ENCODE measurements at places on chromosomes 12 and 14.

DNA sequence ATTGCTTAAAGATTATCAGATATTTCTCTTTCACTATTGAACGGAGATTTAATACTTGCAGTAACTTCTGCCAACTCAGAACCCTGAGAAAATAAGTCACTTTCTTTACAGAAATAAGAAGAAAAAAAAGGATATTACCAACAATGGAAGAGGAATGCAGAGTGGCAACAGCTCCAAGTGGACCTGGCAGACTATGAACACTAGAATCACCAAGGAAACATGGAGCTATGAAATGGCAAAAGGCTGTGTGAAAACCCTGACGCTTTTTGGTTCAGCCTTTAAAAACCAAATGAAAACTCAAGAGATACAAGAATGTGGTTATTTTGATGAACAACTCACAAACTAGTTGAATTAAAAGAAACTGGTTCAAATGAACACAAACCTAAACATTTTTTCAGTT, 17.7 kb downstream of the DTD2 start:
- DNase-seq: no peak

DNA sequence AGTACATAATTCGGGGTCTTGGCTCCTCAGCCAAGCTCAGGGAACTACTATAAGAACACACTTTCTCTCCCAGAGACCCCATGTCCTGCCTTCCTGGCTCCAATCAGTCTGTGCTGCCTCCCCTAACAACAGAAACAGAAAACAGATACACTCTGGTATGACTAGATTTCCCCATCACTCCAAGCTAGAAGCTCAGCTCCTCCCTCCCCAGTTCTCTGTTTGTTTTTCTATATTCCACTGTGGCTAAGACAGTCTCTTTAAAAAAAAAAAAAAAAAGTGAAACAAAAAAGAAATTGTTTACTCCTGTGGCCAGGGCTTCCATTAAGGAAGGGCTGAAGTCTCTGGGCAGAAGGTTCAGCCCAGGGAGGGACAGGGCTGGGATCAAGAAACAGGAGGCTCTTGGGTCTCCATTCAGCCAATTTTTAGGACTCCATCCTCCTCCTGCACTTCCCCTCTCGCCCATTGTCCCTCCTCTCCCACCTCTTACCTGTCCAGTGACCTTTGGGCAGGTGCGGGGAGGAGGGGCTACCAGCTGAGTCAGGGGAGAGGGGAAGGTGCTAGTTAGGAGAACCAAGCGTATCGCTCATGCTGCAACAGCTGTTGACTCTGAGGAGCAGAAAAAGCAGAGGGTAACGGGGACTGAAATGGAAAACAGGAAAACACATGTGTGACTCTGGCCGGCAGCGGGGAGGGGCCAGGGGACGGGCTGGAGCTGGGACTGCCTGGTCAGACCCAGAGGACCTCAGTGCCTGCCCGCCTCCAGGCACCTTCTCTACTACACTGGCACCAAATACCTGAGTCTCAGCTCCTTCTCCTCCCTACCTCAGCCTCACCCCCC, 4.1 kb upstream of the SLC7A7 start:
- no peak for DNase-seq

- no peak for DNase-seq
These were observed 34.9 kb upstream of the JDP2 start for GRCh38 chr14:75392686-75393641.

DNA sequence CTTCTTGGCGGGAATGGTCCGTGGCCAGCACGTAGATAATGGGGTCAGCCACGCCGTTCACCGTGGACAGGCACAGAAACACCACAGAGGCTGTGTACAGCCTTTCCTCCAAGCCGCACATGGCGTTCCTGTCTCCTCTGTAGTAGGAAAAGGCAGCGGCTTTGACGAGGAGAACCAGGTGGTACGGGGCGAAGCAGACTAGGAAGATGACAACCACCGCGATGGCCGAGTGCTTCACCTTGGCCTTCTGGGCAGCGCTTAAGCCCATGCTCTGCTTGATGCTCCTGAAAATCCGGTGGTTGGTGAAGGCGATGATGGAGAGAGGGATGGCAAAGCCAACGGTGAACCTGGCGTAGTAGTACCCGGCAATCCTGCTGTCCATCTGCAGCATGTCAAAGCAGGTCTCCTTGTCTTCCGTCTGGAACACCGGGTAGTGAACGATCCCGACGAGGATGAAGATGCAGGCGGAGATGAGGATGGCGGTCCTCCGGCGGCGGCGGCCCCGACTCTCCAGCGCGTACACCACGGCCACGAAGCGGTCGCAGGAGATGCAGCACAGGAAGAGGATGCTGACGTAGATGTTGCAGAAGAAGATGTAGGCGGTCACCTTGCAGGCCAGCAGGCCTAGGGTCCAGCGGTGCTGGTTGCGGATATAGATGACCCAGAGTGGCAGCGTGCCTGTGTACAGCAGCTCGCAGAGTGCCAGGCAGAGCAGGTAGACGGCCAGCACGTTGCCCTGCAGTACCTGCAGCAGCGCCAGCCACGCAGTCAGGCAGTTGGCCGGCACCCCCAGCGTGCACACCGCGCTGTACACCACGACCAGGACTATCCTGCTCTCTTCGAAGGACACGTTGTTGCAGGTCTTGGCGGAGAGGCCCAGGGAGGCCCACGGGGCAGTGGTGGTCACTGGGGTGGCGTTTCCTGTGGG, 13.8 kb downstream of the GPR132 start:
- DNase-seq: no peak

DNA sequence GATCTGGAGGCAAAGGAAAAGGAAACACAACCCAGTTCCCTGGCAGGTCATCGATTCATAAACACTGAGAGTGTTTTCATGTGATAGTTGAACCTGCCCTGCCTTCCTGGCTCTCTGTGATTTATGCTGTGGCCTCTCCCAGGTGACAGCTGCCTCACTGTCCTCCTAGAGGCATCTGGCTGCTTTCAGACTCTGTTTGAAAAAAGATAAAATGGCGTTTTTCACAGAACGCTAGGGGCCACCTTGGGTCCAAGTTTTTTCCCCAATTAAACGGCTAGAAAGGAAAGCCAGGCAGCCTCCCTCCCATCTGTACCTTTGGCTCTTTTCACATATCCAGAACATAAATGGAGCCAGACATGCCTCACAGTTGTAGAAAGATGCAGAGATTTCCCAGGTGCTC, 252.6 kb upstream of the CCDC196 start:
- DNase-seq: no peak

GRCh38 chr12:54363618-54364017, 668 bp downstream of the GPR84 start:
- no peak for DNase-seq

GRCh38 chr14:73746520-73747378, 32.6 kb upstream of the PNMA1 start:
- DNase-seq: no peak

DNA sequence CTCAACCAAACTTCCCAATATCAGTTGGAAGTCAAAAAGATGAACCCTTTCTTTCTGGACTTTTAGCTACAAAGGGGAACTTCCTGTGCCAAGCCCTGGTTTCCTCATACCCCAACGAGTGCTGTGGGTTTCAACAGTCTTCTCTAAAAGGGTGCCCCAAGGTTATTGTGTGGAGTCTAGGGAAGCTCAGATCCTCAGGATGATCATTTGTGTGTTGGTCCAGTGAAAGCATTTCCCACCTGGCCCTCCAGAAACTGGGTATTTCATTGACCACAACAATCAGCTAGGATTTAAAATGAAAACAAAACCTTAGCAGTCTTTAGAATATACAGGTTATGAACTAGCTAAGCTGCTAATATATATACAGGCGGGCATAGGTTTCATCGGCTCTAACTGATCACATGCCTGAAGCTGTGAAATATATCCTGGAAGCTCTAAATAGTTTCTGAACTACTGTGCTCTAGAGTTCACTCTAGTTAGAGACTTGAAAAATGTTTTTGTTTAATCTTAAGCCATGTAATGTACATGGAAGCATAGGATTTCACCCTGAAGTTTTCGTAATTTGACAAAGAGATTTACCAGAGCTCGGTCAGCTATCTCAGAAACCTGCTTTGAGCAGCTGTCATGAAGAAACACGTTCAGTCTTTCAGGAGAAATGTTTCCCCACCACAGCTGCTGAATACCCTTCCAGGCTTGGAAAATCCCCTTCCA, 29.6 kb downstream of the P2RX4 start:
- DNase-seq: no peak

- no peak for DNase-seq
These were observed 19.7 kb upstream of the ITPK1 start for GRCh38 chr14:93135399-93135798.

DNA sequence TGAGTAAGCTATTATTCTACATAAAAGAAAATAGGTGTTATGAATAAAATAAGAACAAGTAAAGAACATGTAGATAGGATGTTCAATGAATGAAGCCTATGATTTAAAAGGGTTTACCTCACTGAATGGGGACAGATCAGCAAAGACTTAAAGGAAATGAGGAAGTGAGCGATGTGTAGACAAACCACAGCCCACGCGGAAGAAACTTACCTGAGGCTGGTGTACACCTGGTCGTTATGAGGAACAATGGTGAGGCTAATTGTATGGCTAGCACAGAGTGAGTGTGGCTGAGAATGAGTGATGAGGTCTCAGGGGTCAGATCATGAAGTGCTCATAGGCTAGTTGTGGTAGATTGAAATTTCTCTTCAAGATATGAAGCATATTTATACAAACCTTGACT, 221.7 kb downstream of the ALG10B start:
- no peak for DNase-seq

DNA sequence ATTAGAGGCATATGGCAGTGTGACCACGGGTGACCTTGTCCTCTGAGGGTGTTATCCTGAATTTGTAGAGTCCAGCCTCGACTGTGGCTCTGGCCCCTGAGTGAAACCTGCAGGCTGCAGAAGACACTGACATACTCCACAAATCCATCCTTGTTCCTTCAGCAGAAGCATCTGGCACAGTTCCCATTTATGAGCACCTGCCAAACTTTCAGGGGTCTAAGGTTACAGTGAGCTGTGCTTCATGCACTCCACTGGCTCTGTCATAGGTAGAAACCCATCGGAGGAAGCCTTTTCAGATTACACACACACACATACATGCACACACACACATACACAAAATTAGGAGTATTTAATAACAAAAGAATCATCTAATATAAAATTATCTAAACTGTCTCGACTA, 13.6 kb upstream of the NUAK1 start:
- DNase-seq: no peak

DNA sequence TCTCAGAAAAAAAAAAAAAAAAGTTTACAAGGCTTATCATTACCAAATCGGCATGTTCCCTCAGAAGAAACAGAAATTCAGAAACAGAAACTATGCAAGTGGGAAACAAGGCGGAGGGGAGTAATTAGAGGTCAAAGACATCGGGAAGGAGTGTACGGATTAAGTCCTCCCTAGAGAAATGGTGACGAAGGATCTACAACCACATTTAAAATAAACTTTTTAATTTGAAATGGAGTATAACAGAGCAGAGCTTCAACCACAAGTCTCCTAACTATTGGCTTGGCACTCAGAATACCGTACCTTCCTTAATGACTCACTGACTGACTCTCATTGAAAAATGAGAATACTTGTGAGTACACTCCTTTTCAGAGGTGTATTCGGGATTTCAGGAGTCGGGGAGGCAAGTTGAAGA, 908 bp downstream of the ENTPD5 start:
- DNase-seq: no peak

DNA sequence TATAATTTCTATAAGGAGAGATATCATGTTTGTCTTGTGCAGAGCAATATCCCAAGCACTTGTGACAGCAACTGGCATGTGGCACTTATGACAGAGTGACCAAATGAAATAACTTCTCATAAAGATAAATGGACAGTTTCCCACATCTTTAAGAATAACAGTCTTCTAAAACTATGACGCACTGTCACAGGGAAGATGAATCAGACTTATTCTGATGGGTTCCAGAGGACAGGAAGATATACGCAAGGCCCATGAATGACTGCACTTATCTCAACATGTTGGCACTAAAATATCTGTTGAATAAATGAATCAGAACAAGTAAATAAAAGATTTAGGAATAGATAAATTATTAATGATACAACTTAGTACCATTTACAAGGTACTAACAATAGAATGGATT, 465.8 kb upstream of the SYT1 start:
- DNase-seq: no peak

DNA sequence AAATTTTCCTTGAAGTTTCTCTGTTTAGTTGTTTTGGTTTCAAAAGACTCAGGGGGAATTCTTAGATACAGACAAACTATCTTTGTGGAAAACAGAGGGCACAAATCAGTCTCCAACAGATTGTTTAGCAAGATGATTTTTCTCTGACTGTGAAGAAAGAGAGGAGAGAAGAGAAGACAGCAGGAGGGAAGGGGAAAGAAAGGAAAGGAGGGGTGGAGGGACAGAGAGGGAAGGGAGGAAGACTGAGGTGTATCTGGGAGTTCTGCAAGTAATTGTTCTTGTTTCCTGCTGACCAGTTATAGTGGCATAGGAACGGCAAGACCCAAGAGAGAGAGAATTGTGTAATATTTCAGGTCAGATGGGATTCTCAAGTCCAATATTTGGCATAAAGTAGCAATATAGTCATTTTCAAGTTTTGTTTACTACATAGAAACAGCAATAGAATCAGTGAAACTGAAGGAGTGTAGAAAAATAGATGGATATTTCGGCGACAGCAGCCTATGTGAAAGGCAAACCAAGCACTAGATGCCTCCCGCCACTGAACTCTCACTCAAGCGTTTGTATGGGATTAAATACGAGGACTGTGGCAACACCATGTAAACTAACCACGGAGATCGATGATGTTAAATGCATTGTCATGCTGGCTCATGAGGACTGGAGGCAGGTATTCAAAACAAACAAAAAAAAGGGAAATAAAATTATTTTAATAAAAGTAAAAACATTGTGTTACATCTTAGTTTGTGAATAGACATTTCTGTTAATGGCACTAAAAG, 342.5 kb downstream of the SLC16A7 start:
- no peak for DNase-seq

DNA sequence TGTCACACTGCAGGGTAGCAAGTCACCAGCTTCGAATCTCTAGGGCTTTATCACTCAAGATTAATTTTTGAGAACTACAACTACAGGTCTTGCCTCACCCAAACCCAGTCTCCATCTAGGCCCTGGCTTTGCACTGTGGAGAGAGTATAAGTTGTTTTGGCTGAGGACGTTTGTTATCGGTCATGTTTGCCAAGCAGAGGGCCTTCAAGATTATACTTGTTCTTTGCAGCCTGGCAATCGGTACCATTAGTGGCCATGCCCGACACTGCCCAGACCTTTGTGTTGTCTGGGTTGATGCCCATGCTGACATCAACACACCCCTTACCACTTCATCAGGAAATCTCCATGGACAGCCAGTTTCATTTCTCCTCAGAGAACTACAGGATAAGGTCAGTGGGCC, 25.7 kb downstream of the ARG2 start:
- DNase-seq: no peak

- DNase-seq: no peak
These were observed 63.8 kb downstream of the RAD52 start for GRCh38 chr12:885701-886100.

- no peak for DNase-seq
These were observed 17.4 kb downstream of the FOXN3 start for GRCh38 chr14:89399594-89400068.

DNA sequence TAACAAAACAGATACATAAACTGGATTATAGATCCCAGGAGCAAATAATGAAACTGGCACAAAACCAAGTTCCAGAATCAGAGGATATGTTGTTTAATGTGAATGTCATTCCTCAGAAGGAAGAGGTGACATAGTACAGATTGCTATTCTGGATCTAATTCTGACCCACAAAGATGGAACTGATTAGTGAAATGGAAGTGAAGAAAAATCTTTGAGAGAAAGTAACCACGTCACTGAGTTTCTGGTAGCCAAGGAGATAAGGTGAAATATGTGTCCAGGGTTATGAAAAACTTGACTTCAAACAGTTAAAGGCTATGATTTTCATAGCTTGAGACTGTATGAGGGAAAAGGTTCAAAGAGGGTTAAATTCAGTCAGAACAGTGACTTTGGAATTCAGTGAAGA, 8.3 kb downstream of the OR10AD1 start:
- DNase-seq: no peak

- no peak for DNase-seq
These were observed 76.0 kb downstream of the C12orf75 start for GRCh38 chr12:105406497-105406896.
